ENCODE measurements at places on chromosomes 7 and 10. TPM values are rescaled to one million over a fixed set of nuclear protein-coding genes. Genes with fewer than 3 reads are reported as not detected.

DNA sequence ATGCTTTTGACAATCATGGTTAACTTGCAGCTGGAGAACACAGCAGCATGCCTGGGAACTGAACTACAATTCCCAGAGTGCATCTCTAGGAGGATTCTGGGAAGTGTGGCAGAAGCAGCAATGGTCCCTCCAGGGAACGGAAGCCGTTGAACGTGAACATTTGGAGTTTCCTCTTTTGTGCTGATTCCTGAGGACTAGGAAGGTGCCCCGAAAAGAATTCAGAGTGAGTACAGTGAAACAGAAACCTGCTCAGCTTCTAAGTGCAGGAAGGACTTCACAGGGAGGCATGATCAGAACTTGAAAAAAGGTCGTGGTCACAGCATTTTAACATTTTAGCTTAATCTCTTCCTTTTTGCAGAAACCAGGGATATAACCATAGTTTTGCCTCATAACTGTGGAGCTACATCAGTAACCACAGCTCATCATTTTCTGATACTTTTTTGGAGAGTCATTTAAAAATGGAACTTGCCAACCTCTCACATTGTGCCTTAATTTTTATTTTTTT lies at the start of gene NUDT13:
NUDT13 (plus strand) TSS at position 111 of the 505 bp plus-strand sequence. CDS start 3,911 bp downstream, outside the sequence.
- DNase-seq, result peak; percentile 94

- DNase-seq, result no peak
Measured at GRCh38 chr10:44968091-44968490, 8.5 kb downstream of the RASSF4 start.

DNA sequence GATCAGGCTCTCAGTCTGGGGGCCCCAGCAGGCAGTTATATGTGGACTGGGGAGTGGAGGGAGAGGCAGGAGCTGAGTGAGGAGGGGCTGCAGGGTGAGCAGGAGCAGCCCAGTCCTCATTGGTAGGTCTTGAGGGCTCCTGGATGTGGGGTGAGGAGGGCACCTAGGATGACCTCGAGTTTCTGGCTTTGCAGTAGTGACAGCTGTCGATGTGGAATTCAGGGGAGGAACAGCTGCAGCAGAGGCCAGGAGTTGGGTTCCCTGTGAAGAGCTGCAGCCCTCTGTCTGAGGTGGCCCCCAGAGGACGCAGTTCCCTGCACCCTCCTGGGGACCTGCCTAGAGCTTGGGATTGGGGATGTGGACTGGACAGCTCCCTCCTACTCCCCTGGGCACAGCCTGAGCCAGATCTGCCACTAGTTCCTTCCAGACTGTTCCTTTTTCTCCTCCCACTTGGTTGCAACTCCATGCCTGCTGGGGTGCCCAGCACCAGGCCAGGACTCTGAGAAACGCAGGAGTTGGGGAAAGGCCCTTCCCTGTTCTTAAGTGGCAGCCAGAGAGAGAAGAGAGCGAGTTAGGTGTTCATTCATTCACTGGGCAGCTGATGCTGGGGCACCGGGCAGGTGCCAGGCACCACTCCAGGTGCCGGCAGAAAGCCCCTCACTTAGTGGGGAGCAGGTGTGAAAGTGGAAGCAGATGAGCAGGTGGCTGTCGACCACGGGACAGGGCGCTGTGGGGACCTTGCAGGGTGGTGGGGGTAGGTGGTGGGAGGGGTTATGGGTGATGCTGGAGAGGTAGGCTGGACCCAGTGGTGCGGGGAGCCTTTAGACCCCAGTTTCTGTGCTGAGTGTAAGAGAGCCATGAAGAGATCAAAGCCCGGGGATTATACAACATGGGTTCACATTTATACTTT lies 57.9 kb downstream of the PRF1 start:
- no peak for DNase-seq

GRCh38 chr10:60666221-60666620 lies 112.1 kb upstream of the CDK1 start:
- no peak for DNase-seq

DNA sequence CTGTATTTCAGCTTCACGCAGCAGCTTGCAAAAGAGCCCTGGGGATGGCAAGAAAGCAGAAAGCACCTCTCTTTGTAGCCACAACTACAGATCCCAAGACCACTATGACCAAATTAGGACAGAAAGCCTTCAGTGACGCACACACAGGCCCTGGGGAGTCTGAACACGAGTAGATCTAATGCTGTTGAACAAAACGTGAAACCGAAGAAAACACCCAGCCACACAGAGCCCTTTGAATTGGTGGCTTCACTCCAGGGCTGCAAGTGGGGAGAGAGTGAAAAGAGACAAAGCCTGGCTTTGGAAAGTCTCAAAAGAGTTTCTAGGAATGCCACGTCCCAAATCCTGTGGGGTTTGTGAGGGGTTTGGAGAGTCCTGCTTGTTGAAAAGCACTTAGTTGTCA lies 28.4 kb downstream of the PLXNA4 start:
- DNase-seq, result no peak

- peak; percentile 12 for DNase-seq
Measured at GRCh38 chr10:89163265-89163995, 43.7 kb downstream of the CH25H start.

DNA sequence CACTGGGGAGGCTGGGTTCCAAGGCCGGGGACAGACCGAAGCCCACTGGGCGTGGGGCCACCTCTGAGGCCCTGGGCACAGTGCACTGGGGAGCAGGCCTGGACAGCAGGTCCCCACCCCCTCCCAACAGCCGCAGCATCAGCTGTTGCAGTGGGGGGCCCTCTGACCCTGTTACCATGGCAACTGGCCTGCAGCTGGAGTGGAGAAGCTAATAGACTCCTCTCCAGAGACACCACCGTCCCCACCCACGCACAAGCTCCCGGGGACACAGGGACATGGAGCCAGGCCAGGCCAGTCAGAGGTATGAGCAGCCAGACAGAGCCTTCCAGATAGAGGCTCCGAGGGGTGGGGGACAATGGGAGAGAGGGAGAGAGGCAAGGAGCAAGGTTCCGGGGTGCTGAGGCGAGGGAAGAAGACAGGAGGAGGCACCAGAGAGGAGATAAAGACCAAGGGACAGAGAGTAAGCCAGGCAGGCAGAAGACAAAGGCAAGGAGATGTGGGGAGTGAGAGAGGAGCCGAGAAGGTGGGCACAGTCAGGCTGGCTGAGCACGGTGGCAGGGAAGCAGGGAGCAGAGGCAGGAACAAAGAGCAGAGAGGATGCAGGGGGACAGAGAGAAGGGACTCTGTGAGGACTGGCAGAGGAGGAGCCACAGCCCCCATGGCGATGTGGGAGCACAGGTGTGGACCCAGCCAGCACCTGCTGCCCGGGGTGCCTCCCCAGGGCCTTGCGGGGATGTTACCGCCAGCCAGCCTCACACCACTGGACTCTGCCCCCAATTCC lies 6.7 kb downstream of the KCNH2 start:
- peak; percentile 87 for DNase-seq

HOXA13 gene
- not detected for total RNA-seq

DNA sequence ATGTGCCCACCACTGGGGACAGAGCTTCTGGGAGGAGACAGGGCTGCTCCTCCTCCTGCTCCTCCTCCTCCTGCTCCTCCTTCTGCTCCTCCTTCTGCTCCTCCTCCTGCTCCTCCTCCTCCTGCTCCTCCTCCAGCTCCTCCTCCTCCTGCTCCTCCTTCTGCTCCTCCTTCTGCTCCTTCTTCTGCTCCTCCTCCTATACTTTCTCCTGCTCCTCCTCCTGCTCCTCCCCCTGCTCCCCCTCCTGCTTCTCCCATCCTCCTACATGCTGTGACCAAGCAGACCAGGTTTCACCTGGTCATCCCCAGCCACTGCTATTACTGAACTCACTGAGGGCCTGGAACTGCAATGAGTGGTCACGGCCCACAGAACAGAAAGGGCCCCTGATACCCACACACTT lies 154.0 kb upstream of the PPP2R2D start:
- DNase-seq, result no peak

POM121L12 gene
- not detected for total RNA-seq

PRPS1L1 gene
- not detected for total RNA-seq
